ENCODE measurements at places on chromosomes 11 and 22.

DNA sequence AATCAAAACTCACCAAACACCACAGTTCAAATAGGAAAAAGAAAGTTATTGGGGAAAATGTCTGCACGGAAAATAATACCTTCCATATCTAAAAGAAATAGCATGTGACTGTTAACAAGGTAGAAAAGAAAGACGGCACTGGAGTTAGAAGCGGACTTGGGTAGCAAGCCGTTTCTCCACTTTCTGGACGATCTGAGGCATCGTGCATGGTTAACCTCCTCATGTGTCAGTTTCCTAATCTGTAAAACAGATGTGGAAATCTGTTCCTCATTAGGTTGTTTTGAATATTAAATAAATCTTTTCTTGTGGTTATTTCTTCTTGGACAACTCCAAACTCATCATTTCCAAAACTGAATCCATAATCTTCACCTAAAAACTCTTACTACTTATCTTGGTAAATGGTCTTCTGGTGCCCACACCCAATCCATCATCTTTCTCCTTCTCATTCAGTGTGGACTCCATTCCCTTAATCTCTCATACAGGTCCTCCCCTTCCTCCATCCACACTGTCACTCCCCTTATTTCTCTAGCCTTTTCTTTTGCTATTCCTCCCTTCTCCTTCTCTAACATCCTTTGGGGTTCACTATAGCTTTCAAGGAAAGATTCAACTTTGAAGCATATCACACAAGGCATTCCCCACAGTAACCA lies 53.5 kb downstream of the VSIG10L2 start:
- no peak for DNase-seq

GRCh38 chr11:80284946-80285785 lies 844.3 kb upstream of the TENM4 start:
- DNase-seq, result no peak

DNA sequence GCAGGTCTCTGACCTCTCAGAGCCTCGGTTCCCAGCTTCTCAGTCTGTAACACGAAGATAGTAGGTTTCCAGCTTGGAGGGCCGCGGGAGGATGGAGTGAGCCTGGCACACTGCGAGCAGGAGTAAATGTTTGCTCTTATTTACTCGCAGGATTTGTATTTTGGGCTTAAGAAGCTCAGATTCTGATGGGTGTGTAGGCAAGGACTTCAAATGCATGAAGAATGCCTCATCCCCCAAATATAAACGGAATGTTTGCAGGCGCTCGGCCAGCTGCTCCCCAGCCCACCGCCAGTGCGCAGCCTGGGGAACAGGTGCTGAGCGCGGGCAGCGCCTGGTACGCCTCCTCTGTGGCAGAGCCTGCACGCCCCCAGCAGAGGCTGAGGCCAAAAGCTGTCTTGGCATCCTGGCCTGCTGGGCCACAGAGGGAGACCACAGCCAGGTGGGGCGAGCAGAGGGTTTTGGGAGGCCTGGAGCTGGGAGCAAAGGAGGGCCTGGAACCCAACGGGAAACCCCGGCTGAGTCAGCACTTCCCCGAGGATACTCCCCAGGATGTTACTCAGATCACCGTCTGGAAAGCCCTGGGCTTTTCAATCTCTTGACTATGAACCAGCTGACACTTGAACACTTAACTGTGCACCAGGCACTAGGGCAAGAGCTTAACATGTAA lies 9.4 kb downstream of the EHD1 start:
- DNase-seq, result no peak

DNA sequence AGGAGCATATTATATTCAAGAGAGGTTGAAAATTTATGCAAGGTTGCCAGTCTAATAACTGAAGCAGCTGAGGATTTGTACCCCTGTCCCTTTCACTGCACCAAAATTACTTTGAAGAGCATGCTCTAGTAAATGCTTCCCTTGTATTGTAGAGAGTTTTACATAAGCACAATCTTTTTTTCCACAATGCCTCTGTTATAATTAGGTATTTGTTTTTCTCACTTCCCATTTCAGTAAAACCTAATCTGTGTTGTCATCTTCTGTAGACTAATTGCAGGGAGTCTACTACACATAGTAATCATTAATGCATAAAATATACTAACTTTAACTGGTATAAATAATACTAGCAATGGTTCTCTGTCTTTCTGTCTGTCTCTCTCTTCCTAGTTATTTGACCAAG lies 718.4 kb upstream of the ANO5 start:
- no peak for DNase-seq

DNA sequence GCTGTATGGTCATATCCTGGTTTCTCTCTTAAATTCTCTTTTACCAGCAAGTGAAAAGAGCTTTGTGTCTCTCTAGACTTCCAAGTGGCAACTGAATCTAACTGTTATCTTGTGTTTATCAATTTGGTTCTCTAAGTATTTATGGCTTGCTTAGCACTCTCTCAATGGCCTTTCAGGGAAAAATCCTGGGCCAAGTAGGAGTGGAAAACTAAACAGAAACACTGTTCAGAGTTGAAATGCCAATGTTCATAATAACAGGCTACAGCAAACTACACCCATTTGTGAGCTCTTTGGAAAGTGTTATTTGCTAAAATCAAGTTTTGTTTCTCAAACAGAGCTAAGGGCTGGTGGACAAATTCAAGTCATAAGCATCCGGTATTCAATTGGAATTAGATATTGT lies 10.1 kb downstream of the MMP12 start:
- DNase-seq, result no peak

DNA sequence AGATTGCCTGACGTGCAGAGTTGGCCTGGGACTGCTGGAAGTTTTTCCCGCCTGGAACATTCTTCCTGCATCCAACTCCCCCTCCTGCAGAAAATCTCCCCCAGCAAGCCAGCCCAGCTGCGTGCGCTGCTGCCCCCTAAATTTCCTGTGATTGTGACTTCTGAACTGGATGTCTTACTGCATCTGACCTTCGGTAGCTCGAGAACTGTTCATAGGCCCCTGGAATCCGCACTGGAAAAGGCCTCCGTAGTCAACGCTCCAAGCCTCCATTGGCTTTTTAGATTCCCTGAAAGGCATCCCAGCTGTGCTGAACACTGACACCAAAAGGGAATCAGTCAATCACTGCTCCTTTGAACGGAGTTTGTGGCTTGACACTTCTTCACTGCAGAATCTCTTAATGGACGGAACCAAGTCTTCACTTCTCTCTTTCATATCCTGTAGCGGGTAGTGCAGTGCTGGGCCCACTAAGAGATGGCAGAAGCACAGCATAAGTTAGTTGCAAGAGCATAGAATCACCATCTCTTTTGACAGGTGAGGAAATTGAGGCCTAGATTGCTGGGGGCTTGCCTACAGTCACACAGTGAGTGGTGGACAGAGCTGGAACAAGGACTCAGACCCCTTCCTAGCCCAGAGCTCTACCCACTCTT lies 14.2 kb upstream of the RASD2 start:
- no peak for DNase-seq
